ENCODE measurements at places on chromosomes 2 and 18. TPM values are rescaled to one million over a fixed set of nuclear protein-coding genes. Genes with fewer than 3 reads are reported as not detected.

- no peak for DNase-seq
Observed at GRCh38 chr18:70415823-70416488, 127.1 kb downstream of the SOCS6 start.

DNA sequence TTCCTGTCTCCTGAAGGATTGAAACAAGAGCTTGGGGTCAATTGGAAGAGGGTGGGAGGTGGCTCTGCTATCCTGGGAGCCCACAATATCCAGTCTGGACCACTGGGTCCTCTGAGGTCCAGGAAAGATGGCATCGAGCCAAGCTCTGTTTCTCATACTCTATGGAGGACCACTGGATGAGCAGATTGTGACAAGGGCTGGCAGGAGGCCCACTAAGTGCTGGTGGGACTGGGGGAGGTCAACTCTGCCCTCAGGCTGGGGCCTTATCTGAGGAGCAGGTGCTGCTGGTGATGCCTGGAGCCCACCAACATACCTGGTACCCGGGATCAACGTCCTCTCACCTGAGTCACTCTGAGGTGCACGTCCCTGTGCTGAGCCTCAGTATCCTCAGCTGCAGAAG lies 142.4 kb downstream of the NDUFA10 start:
- DNase-seq, result no peak

DNA sequence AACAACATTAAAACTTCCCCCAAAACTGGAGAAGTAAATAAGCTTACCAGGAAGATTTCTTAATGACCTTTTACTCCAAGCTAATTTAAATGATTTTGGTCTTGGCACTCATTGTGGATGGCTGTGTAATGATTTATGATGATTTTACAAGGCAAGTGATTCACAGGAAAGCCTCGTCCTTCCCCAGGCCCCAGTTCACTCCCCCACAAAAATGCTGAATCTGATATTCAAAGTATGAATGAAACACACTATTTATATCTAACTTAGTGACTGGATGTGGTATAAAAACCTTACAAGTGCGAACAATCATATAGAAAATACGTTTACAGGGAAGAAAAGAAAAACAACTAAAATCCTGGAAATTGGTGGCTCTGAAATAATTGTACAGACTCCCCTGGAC lies 49.8 kb downstream of the ZNF516 start:
- DNase-seq, result no peak

DNA sequence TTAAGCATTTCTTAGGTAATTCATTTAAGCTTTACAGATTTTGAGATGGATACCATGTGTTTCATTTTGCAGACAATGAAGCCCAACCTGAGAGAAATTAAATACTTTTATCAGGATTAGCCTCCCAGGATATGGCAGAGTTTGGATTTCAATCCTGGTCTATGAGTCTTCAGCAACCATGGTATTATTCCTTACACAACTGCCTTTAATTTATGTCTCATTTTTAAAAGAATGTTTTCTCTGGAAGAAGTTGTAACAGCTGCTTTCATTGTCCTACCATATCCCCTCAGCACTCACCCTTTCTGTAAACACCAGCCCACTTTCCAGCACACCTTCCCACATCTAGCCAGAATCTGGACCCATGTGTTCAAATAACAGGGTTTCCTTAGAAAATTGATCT lies 863.7 kb upstream of the VRK2 start:
- no peak for DNase-seq

DNA sequence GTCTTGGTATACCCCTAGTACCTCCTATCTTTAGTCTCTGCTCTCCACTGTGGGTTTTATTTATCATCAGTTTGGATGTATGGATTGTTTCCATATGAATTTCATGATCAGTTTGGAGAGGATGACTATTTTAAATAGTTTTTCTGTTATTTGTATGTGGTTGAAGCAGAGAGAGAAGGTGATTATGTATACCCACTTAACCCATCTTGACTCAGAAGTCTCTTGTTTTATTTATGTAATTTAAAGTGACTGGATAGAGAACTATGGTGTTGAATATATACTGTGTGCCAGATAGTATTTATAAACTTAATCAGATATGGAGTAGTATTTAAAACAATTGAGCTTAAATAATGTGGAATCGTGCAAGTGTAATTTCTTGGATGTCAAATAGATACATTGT lies 39.9 kb downstream of the SMAD4 start:
- no peak for DNase-seq

- DNase-seq, result no peak
Observed at GRCh38 chr2:41078341-41078740, 626.5 kb upstream of the SLC8A1 start.

DNA sequence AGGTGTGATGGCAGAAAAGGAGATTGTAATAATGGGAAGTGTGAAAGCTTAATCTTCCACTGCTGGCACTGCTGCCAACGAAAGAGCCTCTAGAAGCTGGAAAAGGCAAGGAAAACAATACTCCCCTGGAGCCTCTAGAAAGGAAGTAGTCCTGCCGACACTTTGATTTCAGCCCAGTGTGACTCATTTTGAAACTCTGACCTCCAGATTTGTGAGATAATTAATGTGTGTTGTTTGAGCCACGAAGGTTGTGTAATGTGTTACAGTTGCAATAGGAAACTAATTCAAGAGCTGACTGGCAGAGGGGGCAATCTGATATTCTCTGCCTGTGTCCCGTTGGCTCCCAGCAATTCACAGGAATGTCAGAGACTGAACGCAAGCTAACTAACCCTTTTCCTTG lies 219.2 kb upstream of the UBE2E3 start:
- no peak for DNase-seq

GRCh38 chr2:37871456-37872191 lies 53.5 kb upstream of the RMDN2 start:
- DNase-seq, result no peak

- DNase-seq, result no peak
Observed at GRCh38 chr2:134897932-134898331, 20.7 kb upstream of the CCNT2 start.

DNA sequence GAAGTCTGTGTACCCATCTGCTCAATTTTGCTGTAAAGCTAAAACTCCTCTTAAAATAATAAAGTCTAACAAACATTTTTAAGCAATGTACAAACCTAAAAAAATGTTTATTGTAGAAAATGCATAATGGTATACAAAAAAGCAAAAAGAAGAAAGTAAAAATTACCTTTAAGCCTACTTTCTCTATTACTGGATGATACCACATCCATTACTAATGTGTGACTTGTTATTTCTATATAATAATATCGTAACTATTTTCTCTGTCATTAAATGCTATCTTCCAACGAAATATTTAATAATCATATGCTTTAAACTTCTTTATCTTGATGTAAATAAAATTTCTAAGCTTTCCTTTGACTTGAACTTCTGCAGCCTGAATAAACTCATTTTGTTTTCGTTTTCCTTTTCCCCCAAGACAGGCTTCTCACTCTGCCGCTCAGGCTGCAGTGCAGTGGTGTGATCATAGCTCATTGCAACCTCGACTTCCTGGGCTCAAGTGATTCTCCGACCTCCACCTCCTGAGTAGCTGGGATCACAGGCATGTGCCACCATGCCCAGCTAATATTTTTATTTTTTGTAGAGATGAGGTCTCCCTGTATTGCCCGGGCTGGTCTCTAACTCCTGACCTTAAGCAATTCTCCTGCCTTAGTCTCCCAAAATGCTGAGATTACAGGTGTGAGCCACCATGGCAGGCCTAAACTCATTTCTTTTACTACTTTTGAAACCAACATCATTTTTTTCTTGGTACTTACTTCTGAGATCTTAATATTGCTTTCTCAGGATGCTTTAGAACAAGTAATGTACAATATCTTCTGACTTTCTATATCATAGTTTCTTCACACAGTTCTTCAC lies 18.1 kb upstream of the DNAH7 start:
- no peak for DNase-seq

GRCh38 chr2:149561309-149561926 lies 26.2 kb downstream of the MMADHC start:
- no peak for DNase-seq

Gene ZNF385B
- 4.1 TPM for total RNA-seq

Gene FAM228A
- 0.15 TPM for total RNA-seq

Gene TEX44
- total RNA-seq, result not detected

Gene REG1B
- total RNA-seq, result not detected

Gene PLA2R1
- total RNA-seq, result 2.9 TPM

Gene SGO2
- 0.87 TPM for total RNA-seq

Gene TMEM200C
- total RNA-seq, result 0.32 TPM

Gene SERPINB11
- not detected for total RNA-seq

Data from left ventricle myocardium superior (tissue), 1 donor.